ENCODE measurements at places on chromosomes 7 and 10.

- DNase-seq: peak; percentile 26
Observed at GRCh38 chr10:78973901-78974616, 94.7 kb upstream of the ZMIZ1 start.

DNA sequence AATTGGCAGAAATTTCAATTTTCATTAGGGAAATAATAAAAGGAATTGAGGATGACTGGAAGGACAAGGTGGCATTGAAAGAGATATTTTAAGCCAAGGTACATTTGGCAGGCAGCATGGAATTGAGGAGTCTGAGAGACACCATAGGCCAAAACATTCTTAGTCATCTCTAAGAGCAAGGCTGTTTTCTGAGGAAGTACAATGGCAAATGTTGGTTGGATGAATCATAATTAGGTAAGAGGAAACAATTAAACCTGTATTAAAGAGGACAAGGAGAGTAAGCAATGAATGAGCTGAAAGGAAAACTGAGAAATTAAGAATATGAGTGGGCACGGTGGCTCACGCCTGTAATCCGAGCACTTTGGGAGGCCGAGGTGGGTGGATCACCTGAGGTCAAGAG is 86.3 kb downstream of the MRPL32 start:
- DNase-seq: no peak

GRCh38 chr10:5604961-5605360 is 61.4 kb downstream of the ASB13 start:
- DNase-seq: no peak

GRCh38 chr7:107876916-107877315 is 14.1 kb upstream of the DLD start:
- DNase-seq: no peak

GRCh38 chr10:89428877-89429276 is 14.5 kb downstream of the IFIT5 start:
- DNase-seq: no peak

DNA sequence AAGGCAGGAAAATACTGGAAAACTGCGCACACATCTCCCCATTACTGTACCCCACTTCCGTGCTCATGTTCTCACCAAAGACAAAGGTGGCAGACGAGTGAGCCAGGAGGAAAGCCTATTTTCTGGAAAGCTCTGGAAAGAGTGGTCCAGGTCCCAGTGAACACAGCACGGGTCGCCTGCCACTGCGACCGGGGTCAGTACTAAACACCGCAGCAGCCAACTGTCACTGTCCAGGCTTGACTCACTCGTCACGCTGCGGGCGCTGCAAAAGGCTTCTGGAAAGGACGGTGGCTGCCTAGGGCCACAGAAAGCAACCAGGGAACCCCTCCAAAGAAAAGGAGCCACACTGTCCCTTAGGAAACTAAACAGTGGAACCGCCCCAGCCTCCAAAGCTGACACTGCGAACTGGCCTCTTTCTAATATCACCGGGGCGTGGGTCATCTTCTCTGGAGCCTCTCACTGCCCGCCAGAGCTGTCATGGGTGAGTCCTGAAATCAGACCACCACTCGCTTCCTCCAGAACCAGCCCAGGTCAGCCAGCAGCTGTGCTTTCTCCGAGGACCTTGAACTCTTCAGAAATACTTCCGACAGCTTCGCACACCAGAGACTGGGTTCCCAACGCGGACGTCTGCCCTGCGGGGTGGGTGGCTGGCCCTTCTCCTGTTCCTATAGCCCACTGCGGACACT is 4.0 kb downstream of the RADIL start:
- DNase-seq: no peak

GRCh38 chr7:17898111-17898510 is 42.2 kb downstream of the SNX13 start:
- no peak for DNase-seq

Measured in activated T-cell treated with anti-CD3 and anti-CD28 coated beads for 1 hour (primary cell).